ENCODE measurements at places on chromosomes 1 and 21.

GRCh38 chr1:19505693-19506457 is 20.5 kb upstream of the CAPZB start:
- no peak for DNase-seq

DNA sequence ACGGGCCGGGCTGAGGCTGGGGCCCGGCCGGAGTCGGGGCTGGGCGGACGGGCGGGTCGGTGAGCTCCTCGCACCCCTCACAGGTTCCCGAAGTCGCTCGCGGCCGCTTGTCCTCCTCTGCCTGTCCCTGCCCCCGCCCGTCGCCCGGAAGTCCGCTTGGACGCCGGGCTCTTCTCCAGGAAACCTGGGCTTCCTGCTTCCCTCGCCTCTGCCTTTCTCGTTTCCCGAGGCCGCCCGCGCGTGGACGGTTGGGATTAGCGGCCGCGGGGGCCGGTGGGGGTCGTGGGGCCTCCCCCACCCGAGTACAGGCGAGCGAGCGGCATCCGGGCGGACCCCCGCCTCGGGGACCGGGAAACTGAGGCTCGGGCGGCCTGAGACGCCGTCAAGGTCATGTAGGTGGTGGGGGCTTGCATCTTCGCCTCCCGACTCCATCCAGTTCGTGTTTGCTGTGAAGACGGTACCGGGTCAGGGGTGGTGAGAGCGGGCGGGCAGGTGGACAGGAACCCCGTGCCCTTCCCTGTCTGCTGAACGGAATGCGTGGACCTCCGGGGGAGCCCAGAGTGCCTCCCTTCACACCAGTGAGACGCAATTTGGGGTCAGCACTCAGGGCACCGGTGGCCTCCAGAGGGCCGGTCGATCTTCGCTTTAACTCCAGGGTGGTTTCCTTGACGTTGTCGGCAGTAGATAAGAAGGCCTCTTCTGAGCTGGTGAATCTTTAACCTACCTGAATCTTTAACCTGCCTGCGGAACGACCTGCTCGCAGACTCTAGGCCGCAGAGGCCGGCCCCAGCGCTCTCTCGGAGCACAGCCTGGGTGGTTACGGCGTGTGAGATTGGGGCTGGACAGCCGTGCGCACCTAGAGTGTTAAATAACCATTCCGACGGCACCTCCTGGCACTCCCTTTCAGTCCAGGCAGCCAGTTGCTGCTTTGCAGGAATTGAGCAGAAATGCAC is 686 bp downstream of the ARF1 start:
- DNase-seq = peak; percentile 60

- DNase-seq = no peak
Observed at GRCh38 chr21:45263534-45263933, 24.2 kb downstream of the POFUT2 start.

DNA sequence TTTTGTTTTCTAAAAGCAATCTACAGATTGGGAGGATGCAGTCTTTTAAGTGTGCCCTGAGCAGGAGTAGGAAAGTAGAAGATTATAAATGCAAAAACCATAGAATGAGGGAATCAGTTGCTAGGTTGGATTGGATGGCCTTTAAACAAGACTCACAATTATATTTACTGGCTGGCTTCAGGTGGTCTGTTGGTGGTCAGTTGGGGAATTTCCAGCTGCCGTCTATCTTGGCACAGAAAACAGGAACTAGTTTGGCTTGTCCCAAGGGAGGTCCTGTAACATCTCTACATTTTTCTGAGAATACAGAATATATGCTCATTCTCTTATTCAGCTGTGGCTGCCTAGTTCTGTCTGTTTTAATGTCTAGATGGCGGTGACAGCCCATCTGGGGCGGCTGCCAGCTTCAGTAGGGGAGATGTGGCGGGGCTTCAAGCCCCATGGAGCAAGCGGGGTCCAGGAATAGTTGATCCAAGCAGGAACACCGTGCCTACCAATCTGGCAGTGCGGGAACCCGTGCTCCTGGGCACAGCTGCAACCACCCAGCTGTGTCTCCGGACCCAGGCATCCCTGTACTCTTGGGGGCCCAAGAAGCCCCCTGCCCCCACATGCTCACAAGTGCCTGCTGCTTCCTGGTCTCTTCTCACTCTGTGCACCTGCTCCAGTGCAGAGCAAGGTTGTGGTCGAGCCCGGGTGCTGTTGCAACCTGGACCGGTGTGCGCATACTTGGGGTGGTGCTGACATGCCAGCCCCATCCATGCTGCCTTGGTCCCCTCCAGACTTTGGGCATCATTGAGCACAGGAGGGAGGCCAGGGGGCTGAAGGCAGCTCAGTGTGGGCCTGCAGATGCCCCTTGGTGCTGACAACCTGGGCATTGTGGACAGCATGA is 1182.6 kb downstream of the AMY1C start:
- DNase-seq = no peak

GRCh38 chr1:86552376-86552775 is 5.5 kb downstream of the CLCA4 start:
- DNase-seq = no peak

- DNase-seq = no peak
Observed at GRCh38 chr1:156033011-156033410, 12.3 kb upstream of the SSR2 start.

- DNase-seq = no peak
Observed at GRCh38 chr1:7753641-7754040, 17.5 kb upstream of the VAMP3 start.

- no peak for DNase-seq
Observed at GRCh38 chr1:73472810-73473209, 725.2 kb downstream of the LRRIQ3 start.

- DNase-seq = no peak
Observed at GRCh38 chr1:41103766-41104165, 82.2 kb upstream of the SLFNL1 start.

GRCh38 chr1:179921981-179922872 is 32.4 kb upstream of the CEP350 start:
- no peak for DNase-seq

GRCh38 chr1:87673309-87673708 is 344.6 kb downstream of the LMO4 start:
- no peak for DNase-seq

DNA sequence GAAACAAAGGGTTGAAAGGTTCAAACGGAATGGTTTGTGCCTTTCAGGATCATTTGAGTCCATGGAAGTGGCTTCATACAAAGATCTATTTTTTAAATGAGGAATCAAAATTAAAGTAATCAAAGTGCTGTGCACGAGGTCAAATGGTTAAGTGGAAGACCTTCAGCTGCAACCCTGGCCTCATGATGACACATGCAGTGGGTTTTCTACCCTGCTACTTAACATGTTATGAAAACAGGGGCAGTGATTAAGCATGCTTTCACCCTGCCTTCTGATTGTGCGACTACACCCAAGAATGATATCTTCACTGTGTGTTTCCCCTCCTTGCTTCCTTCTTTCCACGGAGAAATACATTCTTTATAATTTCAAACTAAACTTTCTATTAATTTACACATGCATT is 604.2 kb downstream of the LRRIQ3 start:
- DNase-seq = no peak

- DNase-seq = no peak
Observed at GRCh38 chr1:5909576-5910275, 82.5 kb downstream of the NPHP4 start.

GRCh38 chr1:15311880-15312279 is 64.9 kb downstream of the FHAD1 start:
- DNase-seq = no peak

DNA sequence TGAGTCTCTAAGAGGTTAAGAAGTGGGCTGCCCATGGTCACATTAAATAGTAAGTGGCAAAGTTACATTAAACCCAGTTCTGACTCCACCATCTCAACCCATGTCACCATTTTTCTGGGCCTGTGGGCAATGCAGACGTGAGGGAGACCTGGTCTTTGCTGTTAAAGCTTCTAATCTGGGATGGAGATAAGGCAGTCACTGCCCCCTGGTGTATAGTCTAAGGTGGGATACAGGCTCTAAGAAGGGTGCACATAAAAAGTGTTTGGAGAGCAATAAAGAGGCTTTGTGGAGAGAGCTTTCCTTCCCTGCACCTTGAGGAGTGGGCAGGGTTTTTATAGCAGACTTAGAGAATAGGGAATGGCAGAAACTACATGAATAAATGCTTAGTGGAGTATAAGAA is 141.3 kb downstream of the ROR1 start:
- DNase-seq = no peak

- no peak for DNase-seq
Observed at GRCh38 chr1:3610527-3611169, 660 bp downstream of the MEGF6 start.

DNA sequence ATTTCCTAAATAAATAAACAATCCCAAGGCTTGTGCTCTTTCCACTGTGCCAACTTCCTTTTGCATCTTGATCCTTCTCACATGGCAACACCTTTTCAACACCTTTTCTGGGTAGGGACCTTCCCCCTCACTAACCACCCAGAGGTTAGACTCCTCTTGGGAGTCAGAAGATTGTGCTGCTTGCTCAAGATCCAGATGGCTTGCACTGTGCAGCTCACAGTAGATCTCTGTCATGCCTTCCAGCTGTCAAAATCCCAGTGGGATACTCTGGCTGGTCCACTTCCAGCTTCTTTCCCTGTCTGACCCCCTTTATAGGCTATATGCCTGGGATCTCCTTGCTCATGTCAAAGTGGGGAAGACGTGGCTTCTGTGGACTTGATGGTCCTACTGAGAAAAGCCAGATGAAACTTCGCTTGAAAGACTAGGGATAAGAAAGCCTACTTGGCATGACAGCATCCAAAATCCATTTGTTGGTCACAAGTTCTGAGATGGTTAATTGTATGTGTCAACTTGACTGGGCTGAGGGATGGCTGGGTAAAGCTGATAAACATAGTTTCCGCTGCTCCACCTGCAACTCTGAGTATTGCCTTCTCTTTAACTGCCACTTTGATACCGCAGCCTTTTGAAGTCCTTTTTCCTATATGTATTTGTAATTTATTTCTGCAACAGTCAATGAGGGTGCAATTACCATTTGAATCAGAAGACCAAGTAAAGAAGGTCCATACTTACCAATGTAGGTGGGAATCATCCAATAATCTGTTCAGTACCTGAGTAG is 74.5 kb downstream of the S1PR1 start:
- DNase-seq = no peak

DNA sequence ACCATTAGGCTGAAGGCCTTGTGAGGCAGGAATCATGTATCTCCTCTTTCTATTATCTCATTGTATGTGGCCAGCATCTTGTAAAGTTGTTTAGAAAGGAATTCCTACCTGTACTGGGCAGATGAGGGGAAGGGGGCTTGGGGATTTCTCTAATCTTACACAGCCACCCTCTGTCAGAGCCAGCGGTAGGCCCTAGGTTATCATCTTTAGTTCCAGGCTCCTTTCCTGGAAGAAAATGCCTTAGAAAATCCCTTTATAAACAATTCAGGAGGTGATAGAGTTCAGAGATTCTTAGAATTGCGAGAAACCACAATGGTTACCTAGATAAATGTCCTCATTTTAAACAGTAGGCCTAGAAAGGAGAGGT is 35.2 kb downstream of the DPT start:
- DNase-seq = no peak

DNA sequence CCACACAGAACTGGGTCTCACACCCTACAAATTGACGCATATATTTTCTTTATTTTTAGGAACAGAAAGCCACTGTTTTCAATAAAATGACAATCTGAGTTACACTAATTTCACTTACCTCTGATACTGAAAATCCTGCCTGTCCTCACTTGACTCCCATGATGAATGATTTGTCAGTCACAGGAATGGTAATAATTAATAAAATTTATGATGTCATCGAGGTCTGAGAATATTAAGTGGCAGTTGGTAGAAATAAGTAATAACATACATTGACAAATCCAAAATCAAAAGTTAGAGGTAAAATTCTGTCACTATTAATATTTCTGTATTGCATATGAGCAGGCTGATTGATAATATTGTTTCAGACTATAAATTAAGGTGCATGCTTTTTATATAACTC is 418.7 kb upstream of the RGS18 start:
- no peak for DNase-seq

GRCh38 chr21:41481191-41481590 is 26.8 kb downstream of the TMPRSS2 start:
- no peak for DNase-seq

- DNase-seq = no peak
Observed at GRCh38 chr1:17565461-17566252, 26.2 kb downstream of the ARHGEF10L start.

- no peak for DNase-seq
Observed at GRCh38 chr1:36963006-36963405, 71.3 kb downstream of the GRIK3 start.
